ENCODE measurements at places on chromosomes 12 and 14.

DNA sequence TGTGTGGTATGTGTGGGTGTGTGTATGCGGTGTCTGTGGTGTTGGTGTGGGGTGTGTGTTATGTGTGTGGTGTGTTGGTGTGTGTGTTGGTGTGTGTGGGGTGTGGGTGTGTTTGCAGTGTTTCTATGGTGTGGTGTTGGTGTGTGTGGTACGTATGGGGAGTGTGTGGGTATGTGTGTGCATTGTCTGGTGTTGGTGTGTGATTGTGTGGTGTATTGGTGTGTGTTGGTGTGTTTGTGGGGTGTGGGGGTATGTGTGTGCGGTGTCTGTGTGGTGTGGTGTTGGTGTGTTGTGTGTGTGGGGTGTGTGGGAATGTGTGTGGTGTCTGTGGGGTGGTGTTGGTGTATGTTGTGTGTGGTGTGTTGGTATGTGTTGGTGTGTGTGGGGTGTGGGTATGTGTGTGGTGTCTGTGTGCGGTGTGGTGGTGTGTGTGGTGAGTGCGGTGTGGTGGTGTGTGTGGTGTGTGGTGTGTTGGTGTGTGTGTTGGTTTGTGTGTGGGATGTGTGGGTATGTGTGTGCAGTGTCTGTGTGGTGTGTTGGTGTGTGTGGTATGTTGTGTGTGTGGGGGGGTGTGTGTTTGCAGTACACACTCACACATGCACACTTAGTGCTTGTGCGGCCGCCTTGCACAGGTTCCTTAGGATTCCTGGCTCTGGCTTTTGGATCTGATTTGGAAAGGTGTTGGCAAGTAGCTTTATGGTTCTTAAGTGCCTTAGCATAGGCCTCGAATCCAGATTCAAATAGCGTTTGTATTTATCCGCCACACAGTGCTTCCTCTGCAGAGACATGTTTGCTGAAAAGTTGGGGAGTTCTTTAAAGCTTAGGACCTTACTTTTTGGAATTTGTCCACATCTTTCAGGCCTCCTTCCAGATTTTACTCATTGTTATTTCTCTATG, 16.4 kb downstream of the MLXIP start:
- no peak for DNase-seq

GRCh38 chr14:44700184-44700583, 193.1 kb upstream of the FSCB start:
- no peak for DNase-seq

GRCh38 chr12:51080136-51080535, 3.3 kb downstream of the CSRNP2 start:
- no peak for DNase-seq

DNA sequence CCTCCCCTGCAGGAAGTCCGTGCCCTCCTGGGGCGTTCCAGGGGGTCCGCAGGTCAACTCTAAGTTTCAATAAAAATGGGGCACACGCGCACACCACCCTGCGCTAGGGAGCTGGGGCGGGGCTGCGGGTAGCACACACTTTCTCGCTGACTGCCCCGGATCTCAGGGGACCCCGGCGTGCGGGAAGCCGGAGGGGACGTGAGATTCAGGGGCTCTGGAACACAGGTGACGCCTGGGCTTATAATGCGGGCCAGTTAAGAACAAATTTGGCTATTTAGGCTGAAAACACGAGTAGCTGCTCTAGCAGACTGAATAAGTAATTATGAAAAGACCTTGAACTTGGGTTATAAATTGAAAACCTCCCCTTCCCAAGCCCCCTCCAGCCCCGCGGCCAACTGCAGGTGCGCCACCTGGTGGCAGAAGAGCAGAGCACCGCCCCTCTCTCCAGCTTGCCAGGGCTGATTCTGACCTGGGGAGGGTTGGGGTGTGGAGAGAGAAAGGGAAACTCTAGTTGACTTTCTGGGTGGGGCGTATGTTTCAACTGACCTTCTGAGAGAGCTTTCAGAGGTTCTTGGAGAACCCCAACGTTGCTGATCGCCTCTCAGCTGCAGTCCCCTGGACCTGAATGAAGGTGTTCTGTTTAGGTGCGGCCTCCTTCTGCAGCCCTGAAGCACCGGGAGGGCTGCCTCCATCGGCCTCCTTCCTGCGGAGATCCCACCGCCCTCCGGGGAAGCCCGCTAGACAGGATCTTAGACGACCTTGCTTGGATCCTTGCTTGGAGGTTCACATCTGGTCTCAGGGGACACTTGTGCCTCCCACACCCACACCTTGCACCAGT, 118.4 kb upstream of the EVL start:
- DNase-seq: no peak

- no peak for DNase-seq
Observed at GRCh38 chr12:120538281-120539156, 4.4 kb downstream of the RNF10 start.

- no peak for DNase-seq
Observed at GRCh38 chr14:91350813-91351511, 66.7 kb downstream of the CCDC88C start.
